ENCODE measurements at places on chromosomes 16 and 17.

GRCh38 chr16:4381072-4381934 is 9.7 kb downstream of the VASN start:
- no peak for DNase-seq

DNA sequence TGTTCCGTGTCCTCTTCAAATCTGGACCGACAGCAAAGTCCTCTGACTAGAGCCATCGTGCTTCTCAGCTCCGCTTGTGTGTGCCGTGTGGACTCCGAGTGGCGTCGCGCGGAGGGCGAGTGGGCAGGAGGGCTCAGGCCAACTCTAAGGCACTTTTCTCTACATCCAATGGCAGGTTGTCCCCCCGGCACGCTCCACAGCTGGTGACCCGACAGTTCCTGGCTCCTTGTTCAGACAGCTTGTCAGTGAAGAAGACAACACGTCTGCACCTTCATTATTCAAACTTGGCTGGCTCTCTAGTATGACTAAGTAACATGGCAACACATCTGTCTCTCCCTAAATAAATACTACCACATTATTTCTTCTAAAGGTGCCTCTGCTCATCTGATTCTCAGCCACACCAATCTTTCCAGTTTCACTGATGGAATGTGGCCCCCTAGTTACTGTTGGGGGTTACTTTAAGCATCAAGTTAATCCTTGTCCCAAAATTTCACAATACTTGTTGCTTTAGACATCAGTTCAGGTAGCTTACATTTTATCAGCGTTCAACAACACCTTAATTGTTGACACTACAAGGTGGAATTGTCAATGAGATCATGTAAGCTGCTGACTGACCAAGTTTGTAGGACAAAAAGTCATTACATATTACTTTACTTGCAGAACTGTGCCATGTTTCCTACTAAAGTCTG is 15.4 kb downstream of the COG1 start:
- no peak for DNase-seq

GRCh38 chr17:29031488-29031887 is 11.5 kb upstream of the PIPOX start:
- no peak for DNase-seq

DNA sequence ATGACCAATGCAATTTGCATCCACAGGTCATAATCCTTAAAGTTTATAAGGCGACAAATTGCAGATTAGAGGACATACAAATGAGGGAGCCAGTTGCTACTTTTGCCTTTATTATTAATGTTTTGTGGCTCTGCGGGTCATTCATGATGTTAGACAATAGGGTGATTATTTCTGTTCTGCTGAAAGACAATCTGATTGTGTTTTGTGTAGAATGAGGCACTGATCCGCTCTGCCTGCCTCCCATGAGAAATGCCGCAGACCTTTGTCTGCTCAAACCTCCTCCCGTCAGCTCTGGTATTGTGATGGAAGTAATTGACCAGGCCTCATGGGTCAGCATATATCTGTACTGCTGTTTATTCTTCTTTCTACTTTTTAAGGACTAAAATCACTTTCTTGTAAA is 224.9 kb downstream of the PRKCA start:
- DNase-seq = no peak

DNA sequence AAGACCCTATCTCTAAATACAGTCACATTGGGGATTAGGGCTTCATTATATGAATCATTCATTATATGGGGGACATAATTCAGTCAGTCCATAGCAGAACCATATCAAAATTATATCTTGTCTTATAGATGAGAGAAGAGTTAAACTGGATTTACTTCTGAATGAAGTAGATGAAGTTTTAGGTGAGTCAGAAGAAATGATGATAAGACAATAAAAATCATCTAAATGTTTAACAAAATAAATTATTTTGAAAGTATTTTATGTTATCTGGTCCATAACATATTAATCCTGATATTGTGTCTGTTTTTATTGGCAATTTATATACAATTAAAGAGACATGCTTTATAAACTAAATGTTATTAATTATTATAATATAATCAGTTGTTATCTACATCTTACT is 76.9 kb upstream of the EFCAB3 start:
- DNase-seq = no peak

DNA sequence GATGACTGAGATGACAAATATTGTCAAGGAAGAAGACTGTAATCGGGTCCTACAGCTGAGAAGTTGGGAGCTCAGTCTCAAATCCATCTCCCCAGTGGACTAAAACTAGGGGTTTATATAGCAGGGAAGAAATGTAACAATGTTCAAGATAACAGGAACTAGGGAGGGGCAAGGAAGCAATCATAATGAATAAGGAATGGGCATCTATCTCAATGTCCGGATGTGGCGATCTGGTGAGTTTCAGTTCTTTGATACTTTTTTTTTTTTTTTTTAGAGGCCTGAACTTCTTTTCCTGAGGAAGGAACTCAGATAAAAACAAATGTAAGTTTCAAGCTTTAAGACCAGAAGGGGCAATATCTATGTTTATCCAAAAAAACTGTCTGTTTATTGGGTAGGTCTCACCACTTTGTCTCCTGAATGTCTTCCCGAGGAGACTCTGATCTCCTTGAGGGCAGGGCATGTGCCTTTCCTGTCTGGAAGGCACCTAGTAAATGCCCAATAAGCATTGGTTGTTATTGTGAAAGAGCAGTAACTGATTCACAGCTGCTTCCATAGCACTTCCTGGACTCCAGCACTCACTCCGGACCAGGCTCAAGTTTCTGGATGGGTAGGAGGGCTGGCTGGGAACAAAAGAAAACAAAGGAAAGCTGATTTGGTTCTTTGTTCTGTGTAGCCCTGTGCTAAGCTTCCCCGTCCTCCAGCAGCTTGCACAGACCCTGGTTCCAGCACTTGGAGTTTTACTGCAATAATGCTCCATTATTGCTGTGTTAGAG is 51.9 kb downstream of the MEOX1 start:
- DNase-seq = no peak

DNA sequence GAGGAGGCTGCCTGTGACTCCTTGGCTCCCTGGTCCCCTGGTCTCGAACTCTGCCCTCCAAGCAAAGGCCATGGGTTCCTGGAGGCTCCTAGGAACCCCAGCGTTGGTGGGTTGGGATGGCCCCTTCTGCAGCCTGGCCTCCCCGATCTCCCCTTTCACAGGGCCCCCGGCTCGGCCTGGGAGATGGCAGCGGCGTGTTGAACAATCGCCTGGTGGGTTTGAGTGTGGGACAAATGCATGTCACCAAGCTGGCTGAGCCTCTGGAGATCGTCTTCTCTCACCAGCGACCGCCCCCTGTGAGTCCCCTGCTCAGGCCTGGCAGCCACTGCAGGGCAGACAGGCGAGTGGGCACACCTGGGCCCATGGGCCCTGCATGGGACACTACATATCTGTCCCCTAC is 10.9 kb downstream of the ADGRG3 start:
- no peak for DNase-seq

- DNase-seq = no peak
These were observed 27.2 kb downstream of the CLEC16A start for GRCh38 chr16:10971560-10971961.

DNA sequence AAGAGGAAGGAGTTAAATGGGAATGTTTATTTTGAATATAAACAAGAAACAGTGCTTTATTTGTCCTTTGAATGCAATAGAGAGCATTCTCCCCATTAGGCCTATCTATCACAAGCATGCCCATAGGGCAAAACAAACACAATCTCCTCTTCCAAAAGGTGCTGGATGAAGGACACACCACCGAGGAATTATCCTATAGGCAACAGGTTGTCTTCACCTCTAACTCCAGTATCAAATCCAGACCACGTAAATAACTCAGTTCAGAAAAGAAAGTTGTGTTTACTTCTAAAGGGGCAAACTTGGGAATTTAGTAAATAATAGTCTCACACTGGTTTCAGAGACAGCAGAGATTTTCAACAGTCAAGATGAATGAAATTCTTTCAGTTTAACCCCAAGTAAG is 83.7 kb upstream of the CLEC18B start:
- no peak for DNase-seq

DNA sequence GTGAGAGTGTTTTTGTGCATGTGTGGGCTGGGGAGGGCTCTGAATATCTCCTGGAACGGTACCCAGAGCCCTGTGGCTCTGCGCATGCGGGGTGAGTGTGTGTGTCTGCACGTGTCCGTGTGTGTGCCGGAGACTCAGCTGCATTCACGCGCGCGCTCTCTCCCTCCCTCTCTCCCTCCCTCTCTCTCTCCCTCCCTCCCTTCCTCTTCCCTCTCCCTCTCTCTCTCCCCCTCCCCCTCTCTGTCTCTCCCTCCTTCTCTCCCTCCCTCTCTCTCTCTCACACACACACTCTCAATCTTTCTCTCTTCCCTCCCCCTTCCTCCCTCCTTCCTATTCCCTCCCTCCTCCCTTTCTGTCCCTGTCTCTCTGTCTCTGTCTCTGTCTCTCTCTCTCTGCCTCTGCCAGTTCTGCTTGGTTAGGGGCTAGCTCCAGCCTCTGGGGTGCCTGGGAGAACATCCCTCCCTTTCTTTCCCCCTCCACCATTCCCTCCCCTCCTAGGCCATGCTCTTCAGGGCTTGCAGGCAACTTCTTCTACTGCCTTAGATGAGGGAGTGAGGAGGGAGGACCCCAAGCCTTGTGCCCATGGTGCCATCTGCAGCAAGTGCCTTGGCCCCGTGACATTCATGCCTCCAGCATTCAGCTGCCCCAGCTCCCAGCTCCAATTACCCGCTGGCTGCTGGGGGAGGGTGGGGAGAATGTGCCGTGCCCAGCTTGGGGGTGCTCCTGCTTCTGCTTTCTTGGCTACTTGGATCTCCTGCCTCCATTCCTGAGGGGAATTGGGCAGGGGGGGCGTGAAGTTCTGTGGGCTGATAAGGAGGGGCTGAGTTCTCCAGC is 6.4 kb downstream of the THRA start:
- peak; percentile 94 for DNase-seq

- DNase-seq = no peak
These were observed 14.7 kb downstream of the RABEP2 start for GRCh38 chr16:28910086-28911031.

DNA sequence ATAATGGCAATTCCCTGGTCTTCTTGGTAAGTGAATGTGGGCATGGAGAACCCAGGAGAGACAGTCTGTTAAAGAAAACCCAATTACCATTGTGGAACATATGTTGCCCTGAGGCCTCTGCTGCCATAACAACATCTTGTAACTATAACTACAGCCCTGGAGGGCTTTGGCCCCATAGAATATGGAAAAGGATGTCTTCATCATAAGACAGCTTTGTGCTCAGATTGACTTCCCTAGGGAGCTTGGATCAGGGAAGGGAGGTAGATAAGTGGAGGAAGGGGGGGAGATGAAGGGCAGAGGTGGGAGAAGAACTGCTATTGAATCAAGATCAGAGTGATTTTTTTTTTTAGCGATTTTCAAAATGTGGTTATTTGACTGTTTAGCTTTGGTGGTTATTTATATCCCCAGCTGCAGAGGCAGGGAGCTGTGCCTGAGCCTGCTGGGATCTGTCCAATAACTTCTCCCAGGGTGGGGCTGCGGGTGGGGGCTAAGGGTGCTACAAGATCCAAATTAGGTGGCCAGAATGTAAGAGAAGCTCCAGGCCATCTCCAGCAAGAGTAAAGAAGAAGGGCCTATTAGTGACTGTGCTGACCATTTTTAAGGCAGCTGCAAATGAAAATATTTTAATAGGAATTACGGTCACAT is 5.3 kb upstream of the KAT7 start:
- DNase-seq = peak; percentile 42

GRCh38 chr16:87947356-87948118 is 3.7 kb upstream of the BANP start:
- no peak for DNase-seq

GRCh38 chr16:87602001-87602775 is at the start of gene JPH3:
Gene JPH3, plus strand, starts transcription at chr16:87602508. Its CDS starts 639 bp downstream, at chr16:87603147.
- DNase-seq = no peak

DNA sequence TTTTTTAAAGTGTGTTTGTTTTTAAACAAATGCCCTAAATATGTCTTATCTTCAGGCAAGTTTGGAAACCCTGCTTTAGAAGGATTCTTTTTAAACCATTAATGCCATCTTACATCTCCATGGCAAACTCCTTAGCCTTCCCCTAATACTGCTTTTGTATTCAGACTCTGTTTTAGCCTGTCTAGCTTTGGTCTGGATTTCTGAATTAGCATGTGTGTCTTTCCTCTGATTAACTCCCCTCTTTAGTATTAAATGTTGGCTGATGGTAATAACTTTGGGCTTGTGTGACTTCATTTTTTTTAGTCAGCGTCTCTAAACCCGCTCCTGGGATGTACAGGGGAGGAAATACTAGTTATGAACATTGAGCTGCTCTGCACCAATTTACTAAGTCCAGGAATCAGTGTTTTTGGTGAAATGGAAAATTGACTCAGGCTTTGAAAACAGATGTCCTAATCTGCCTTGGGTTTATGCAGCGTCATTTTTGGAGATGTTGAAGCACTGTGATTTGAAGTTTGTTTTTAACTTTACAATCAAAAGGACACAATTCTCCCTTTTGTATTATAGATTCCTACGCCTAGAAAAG is 22.2 kb downstream of the WIPF2 start:
- DNase-seq = no peak

- DNase-seq = no peak
These were observed 215.8 kb downstream of the CDH8 start for GRCh38 chr16:61820398-61820797.

DNA sequence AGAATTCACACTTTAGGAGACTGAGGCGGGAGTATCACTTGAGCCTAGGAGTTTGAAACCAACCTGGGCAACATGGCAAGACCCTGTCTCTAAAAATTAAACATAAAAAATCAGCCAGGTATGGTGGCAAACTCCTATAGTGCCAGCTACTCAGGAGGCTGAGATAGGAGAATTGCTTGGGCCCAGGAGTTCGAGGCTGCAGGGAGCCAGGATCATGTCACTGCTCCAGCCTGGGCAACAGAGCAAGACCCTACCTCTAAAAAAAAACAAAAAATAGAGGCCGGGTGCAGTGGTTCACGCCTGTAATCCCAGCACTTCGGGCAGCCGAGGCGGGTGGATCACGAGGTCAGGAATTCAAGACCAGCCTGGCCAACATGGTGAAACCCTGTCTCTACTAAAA is 8.9 kb upstream of the GPT2 start:
- DNase-seq = no peak

- no peak for DNase-seq
These were observed 13.3 kb upstream of the HOXB2 start for GRCh38 chr17:48558057-48558830.

DNA sequence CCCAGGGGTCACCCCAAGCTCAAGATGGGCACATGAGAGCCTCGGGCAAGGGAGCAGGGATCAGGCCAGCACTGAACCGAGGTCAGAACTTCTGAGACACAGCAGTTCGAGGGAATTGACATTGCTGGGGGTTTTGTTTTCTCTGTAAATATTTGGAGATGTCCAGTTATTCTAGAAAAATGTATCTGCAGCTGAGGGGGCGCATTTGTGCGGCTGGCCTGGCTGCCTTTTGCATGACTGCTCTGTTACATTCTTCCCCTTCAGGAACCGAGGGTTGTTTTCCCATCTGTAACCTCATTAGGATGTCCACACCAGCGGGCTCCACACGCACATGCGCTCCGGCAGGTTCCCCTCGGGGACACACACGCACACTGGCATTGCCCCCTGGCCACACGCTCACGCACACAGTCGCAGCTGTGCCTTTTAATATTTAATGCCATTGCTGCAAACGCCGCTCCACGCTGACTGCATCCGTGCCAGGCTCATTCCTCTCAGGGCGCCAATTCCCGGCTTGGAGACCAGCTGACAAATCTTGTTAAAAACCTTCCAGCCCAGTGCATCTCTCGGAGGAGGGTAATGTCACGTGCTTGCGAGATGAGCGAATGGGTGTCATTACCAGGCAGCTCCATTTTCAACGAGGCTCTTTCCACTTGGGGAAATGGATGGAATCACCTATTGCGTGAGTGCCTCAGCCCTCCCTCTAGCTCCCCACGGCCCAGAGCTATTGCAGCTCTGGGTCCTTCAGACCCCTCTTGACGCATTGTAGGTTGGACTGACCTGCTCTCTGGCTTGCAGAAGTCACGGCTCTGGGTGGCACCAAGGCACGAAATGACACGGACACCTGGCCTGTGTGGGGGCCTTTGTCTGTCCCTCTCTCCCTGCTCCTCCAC is 13.1 kb downstream of the CCR7 start:
- no peak for DNase-seq

Data from left ventricle myocardium inferior (tissue), 1 donor.